ENCODE measurements at places on chromosomes 11 and 22. TPM values are rescaled to one million over a fixed set of nuclear protein-coding genes. Genes with fewer than 3 reads are reported as not detected.

DNA sequence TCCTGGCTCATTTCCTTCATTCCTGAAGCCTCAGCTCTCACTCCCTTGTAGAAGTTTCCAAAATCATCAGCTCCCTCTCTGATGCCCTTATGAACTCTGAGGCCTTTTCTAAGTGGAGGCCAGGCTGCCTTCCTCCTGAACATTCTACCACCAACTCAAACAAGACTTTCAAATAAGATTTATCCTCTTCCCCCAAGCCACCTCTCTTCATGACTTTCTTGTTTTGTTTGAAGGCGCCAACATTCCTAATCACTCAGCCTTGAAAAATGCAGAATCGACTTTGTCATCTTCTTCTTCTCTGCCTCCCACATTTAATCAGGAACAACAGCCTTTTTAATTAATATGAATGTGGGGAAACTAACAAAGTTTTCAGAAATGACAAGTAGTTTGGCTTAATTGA lies 927.9 kb downstream of the OPCML start:
- DNase-seq = no peak

Gene JHY
- total RNA-seq = 0.84 TPM

DNA sequence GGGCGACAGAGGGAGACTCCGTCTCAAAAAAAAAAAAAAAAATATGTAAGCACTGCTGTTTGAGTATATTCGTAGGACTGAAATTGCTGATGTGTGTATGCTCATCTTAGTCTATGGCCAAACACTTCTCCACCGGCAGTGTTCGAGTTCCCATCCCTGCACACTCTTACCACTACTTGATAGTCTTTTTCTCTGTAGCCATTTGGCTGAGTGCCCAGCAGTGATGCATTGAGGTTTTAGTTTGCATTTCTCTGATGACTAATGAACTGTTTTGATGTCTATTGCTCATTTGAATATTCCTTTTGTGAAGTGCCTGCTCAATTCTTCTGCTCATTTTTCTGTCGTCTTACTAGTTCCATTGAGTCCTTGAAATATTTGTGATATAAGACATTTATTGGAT lies 1.9 kb downstream of the TIRAP start:
- peak; percentile 67 for DNase-seq

Gene LARGE1
- 45.2 TPM for total RNA-seq

GRCh38 chr11:45333001-45333971 lies 47.1 kb upstream of the SYT13 start:
- DNase-seq = peak; percentile 31

DNA sequence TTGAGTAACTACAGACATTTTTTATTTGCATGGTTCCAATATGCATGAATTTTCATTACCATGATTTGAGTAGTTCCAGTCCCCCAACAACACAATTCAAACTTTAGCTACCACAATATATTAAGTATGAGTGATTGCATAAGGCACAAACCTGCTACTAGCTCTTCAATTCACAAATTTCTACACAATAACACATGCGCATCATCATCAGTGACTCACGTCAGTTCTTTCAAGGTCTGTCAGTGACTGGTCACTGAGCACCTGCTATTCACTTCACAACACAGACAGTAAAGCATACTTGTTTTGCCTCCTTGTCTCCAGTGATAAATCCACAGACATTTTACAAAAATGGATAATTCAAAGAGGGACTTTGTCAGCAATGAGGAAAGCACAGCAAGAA lies 435.1 kb upstream of the CCDC90B start:
- DNase-seq = no peak

DNA sequence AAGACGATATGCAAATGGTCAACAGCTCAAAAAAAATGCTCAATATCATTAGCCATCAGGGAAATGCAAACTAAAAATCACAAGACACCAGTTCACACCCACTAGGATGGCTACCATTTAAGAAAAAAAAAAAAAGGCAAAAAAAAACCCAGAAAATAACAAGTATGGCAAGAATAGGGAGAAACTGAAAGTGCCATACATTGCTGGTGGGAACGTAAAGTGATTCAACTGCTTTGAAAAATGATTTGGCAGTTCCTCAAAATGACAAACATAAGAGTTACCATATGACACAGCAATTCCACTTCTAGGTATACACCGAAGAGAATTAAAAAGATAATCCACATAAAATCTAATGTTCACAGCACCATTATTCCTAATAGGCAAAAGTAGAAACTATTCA lies 47.5 kb downstream of the PICALM start:
- no peak for DNase-seq

GRCh38 chr22:23467721-23468294 lies 112.3 kb downstream of the IGLL1 start:
- no peak for DNase-seq

DNA sequence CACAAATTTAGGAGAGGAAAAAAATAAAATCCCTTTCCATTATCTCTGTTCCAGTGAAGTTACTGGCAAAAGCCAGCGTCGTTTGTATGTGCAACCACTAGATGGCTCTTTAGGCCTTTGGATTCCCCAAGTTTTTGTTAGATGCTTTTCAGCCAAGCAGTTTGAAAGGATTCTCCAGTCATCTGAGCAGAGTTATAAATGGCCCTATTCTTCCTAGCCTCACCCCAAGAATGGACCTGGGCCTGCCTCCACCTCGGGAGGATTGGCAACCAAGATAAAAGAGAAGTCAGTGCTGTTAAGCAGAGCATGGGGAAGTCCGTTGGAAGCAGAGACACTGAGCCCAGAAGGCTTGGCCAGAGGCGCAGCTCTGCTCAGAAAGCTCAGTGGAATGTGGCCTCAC lies 15.4 kb downstream of the FAM181B start:
- DNase-seq = no peak

Measured in colonic mucosa (tissue), 4 donors.